Activated CD4-positive, alpha-beta memory T cell treated with anti-CD3 and anti-CD28 coated beads, Interleukin-2, amount 10 ng/mL, durations not matched to agents 7 days and 5 days (primary cell): ENCODE measurements at places on chromosomes 12 and 14.

DNA sequence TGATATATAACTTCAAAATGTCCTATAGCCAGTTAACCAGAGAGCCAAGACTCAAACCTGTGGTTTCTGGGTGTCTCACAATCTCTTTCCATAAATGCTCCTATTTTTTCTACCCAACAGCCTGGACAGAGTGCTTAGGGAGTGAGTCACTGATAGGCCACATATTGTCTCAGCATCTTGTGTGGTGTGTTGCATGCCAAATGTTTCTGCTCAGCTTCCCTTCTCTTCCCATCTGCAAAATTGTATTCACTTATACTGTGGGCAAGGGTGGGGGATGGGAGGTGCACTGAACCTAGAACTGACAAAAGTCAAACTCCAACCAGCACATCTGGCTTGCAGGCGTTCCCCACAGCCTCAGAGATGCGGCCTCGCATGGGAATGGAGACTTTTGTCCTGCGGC is 123.3 kb downstream of the KCNA5 start:
- no peak for DNase-seq

- no peak for DNase-seq
Measured at GRCh38 chr12:89752341-89752740, 43.7 kb upstream of the ATP2B1 start.

GRCh38 chr12:56338308-56339157 is at the start of gene IL23A:
IL23A (plus strand) TSS chr12:56338884; CDS start chr12:56339045, 161 bp downstream.
- DNase-seq: peak; percentile 82

GRCh38 chr14:103894723-103895059 is 33.6 kb upstream of the TDRD9 start:
- no peak for DNase-seq

DNA sequence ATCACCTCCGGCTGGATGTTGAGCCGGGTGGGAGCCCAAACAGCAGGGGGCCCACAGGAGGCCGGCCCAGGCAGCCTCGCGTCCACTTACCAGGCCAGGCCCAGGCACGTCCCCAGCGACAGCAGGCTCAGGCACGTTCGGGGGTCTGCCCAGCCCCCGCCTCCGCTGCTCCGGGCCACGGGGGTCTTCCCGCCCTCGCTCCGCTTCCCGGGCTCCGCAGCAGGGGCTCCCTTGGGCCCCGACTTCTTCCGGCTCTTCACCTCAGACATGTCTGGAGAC is 216 bp downstream of the IKBIP start:
- DNase-seq: no peak

DNA sequence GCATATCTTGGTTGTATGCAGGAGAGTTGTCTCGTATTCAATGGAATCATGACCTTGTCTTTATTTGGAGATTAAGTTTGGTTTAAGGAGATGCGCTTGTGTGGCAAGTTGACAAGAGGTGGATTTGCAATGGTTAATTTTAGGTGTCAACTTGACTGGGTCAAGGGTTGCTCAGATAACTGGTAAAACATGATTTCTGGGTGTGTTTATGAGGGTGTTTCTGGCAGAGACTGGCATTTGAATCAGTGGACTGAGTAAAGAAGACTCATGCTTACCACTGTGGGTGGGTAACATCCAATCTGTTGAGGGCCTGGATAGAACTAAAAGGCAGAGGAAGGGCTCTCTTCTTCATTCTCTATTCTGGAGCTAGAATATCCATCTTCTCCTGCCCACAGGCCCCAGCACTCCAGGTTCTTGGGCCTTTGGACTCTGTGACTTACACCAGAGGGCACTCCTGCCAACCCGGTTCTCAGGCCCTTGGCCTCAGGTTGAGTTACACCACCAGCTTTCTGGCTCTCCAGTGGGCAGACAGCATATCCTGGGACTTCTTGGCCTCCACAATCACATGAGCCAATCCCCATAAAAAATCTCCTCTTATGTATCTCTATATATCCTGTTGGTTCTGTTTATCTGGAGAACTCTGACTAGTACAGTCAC is 141.5 kb upstream of the ARID2 start:
- no peak for DNase-seq

GRCh38 chr14:101843665-101844064 is 82.2 kb downstream of the PPP2R5C start:
- DNase-seq: peak; percentile 70

- DNase-seq: no peak
Measured at GRCh38 chr14:89292579-89293313, 124.3 kb downstream of the FOXN3 start.

DNA sequence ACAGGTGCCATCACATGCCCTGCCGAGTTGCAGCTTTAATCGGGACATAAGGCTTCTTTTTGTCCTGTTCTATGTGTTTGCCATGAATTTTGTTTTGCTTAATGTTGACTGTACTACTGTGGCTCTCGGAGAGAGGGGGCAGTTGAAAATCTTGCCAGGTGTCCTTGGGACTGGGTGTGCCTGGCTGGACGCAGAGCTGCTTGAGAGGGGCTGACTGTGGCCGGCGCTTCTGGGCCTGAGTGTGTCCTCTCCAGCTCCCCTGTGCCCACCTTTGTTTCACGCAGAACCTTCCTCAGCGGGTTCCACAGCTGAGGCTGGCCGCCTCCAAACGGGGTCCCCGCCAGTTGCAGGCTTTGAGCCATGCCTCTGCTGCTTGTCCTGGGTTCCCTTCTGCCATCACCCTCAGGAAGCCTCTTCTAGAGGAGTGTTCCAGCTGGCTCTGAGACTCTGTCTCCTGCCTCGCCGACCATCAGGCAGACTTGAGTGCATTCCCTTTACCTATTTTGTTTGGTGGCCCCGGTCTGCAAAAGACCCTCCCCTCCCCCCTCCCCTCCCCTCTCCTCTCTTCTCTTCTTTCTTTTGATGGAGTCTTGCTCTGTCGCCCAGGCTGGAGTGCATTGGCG is 49.7 kb downstream of the DDX51 start:
- no peak for DNase-seq

DNA sequence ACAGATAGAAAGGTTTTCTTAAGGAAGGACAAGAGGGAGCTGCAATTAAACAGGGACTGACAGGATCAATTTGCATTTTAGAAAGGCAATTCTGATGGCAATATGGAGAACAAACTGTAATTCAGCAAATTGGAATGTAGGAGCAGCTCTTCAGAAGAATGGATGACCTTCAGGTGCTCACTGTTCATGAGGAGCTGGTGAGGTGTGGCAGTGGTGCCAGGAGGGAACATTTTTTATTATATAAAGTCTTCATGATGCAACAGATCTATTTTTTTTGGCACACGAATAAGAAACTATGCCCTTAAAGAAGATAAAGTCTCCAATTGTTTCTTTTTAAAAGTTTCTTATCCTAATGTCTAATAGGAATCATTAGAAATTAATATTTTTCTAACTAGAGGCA is 151.7 kb downstream of the SLC38A4 start:
- no peak for DNase-seq

GRCh38 chr12:58915634-58916033 is 4.7 kb downstream of the LRIG3 start:
- DNase-seq: no peak

DNA sequence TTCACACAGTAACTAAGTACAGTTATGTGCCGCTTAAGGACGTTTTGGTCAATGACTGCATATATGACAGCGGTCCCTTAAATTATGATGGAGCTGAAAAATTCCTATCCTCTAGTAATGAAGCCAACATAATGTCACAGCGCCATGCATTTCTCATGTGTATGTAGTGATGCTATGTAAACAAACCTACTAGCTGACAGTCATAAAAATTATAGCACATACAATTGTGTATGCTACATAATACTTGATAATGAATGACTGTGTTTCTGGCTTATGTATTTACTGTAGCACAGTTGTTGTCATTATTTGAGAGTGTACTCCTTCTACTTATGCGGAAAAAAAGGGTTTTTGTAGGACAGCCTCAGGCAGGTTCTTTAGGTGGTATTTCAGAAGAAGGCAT is 99.7 kb downstream of the DACT1 start:
- DNase-seq: no peak

DNA sequence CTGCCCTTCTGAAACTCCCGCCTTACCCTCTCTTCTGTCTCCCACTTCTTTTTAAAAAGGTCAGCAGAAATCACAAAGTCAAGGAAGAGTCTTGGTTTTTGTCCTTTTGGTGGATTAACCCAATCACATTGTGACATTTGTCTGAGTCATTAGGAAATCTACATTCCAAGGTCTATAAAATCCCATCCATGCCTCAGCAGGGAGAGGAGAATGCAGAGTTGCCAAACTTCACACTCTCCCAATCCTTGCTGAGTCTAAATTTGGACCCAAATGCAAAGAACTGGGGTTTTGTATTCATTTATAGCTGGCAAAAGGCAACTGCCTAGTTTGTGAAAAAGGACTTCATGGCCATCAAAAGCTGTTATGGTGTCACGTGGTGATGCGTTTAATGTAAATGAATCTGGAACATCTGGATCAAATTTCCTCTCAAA is 67.9 kb downstream of the TMEM30B start:
- no peak for DNase-seq

GRCh38 chr12:31961137-31961536 is 1.9 kb downstream of the RESF1 start:
- DNase-seq: no peak

DNA sequence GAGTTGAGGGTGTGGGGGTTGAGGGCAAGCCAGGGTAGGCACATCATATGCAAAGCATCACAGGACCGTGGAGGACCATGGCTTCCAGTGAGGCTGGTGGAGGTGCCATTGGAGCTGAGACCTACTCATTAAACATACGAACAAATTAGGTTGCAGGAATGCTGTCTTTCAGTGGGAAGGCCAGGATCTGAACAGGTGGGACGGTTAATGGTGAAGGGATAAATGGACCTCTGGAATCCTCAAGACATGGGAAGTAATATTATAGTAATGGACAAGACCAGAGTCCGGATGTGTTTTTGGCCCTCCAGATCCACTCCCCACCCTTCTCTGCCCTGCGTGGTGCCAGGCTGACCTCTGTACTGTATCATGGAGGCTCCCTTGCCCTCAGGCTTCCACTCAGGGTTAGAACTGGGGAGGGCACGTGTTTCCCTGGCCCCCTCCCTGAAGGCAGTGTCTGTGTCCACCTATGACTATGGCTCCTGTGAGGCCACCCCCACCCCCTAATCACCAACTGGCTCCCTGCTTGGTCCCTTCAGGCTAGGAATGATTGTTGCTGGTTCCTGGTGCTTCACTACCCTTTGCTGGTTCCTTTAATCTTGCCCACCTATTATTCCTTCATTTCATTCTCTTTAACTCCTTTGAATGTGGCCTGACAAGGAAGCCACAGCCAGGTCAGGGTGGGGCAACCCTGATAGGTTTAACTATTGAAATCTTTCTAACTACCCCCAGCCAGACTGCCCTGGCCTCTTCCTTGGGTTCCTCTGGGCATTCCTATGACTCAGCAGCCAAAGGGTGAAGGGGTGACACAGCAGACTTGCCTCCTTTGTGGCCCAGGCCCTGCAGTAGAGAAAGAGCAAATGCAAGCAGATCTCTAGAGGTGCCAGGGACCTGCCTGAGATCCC is 10.7 kb downstream of the DHRS2 start:
- DNase-seq: no peak

- DNase-seq: peak; percentile 61
Measured at GRCh38 chr14:77026930-77027537, 1.5 kb downstream of the IRF2BPL start.

- DNase-seq: no peak
Measured at GRCh38 chr14:50823051-50823761, 7.8 kb downstream of the NIN start.

DNA sequence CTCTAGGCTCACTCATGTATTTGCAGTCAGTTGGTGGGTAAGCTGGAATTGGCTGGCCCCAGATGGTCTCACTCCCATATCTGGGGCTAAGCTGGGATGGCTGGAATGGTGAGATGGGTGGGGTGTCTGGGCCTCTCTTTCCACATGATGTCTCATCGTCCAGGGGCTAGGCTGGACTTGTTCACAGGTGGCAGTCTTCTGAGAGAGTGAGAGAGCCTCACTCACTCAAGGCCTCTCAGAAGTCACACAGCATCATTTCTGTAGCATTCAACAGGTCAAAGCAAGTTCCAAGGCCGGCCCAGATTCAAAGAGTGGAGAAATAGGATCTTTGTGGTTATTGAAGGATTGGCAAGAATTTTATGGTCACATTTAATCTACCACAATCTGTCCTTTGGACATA is 102.7 kb downstream of the UNC79 start:
- no peak for DNase-seq

DNA sequence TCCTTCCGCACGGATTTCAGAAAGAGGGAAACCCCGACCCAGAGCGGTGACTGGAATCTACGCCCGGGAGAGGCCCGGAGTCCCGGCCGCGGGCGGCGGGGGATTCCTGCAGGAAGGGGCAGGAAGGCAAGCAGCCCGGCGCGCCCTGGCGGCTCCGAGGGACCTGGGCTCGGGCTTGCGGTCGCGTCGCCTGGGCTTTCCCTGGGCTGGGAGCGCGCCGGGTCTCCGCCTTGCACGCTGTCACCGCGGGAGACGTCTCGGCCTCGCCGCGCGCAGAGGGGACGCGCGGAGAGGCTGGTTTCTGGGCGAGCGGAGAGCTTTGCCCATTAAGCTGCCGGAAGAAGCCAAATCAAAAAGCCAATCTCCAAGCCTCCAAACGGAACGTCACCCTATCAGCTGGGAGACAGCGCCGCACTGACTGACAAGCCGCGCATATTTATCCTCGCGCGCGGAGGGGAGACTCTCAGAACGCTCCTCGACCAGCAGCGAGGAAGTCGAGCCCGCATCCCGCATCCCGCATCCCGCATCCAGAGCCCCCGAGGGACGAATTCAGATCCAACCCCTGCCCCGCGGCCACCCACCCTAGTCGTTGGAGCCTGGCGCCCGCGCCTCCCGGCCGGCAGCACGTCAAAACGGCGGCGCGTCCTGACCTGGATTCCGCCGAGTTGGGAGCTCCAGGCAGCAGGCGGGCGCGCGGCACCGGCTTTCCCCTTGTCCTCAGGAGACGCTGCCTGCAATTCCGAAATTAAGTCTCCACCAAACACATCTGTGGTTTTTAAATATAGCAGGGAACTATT is at the start of gene SLC8A3:
TSS of gene SLC8A3 (minus strand) at position 293 of the 797 bp plus-strand sequence. CDS start 20,529 bp downstream, outside the sequence.
- peak; percentile 16 for DNase-seq

- no peak for DNase-seq
Measured at GRCh38 chr14:26286081-26286912, 311.5 kb downstream of the NOVA1 start.

DNA sequence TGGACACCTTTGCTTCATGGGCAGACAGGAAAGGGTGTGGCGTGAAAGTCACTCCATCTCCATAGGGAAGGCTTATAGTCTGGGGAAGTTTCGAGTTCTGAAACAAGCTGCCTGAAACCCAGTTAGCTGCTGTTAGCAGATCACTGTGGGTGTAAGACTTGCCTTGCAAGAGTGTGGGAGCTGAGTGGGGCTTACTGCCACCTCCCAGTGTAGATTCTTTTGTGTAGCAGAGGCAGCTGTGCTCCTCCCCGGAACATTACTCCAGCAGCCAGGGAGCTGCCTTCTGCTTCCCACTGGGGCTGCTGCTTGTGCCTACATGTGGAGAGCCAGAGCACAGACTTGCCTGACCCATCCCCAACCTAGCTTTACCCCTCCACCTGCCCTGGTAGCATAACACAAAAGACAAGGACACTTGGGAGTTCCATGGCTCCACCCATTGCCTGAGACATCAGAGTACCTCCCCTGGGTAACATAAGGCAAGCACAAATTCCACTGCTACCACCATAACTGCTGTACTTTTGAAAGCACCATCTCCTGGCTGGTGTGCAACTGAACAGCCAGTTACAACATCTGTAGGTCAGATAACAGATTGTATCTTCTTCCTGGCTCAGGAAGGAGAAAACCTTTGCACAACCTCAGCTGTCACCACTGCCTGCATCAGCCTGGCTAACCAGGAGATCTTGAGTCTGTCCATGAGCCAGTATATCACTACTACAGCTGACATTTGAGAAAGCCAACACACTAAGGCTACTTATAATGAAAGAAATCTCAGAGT is 69.5 kb downstream of the ADAMTS20 start:
- DNase-seq: no peak
